Cortex of kidney (tissue), 1 donor: ENCODE measurements at places on chromosomes 7 and 10.

GRCh38 chr10:69965086-69965485 is 87.6 kb upstream of the MACROH2A2 start:
- no peak for DNase-seq

DNA sequence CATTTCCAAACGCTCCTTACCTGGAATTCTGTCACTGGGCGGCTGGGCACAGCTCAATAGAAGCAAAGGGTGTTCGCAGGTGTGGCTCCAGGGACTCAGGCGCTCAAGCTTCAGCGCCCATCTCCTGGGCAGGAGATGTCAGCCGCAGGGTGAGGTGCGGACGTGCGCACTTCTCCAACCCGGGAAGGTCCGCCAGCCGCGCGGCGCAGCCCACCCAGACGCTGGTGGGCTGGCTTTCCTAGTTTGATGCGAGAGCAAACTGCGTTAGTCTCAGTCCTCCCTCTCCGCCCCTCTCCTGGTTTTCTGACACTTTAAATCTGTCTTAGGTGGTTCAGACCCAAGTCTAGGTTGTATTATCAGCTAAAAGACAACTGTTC is 267 bp downstream of the CALCR start:
- DNase-seq = no peak

- DNase-seq = no peak
Measured at GRCh38 chr10:11595395-11595692, 16.1 kb downstream of the USP6NL start.

GRCh38 chr7:49580761-49581160 is 192.7 kb upstream of the VWC2 start:
- DNase-seq = no peak

DNA sequence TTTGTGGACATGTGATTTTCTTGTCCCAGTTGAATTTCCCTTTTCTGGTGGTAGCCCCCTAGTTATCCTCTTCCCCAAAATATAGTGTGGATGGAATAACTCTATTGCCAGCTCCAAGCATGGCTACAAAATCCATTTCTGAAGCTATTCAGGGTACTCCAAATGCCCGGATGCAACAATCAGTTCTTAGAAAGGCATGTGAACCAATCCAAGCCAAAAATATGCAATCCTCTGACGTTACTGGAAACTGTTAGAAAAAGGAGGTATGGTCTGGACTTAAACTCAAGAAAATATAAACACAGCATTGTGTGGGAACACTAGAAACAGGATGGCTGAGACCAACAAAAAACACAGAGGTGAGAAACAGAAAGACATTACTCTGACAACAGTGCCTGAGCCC is 347.0 kb downstream of the GPAM start:
- no peak for DNase-seq

- no peak for DNase-seq
Measured at GRCh38 chr10:6230315-6230714, 27.6 kb downstream of the PFKFB3 start.

- no peak for DNase-seq
Measured at GRCh38 chr7:40239755-40240303, 105.0 kb downstream of the SUGCT start.

DNA sequence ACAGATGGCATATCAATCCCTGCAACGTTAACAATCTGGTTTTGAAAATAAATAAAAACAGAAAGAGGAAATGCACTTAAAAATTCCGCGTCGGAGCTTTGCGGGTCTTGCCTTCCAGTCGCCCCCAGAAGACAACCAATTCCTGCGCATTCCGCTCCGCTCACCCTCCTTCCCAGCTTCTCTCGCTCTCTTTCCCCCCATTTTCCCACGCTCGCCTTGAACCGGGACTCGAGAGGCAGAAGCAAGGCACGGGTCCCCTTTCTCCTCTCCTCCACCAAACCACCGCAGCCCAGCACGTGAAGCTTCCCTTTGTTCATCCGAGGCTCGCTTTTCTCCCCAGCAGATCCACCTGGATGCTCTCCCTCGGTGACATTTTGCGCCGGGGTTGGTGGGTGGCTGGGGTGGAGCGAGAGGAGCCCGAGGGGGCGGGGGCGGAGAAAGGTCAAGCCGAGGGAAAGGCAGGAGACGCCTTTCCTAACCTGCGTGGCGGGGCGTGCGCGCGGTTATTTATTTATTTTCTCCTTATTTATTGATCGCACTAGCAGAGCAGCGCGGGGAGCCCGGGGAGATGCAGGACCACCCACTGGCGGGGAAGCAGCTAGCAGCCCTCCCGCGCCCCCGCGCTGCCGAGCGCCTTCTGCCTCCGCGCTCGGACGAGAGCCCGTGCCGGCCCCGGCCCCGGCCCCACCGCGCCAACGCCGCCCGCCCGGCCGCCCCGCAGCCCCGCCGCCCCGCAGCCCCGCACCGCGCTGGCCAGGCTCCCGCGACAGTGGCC is at the start of gene KCND2:
TSS of gene KCND2 (plus strand) at position 475 of the 775 bp plus-strand sequence.
- no peak for DNase-seq

- no peak for DNase-seq
Measured at GRCh38 chr10:71584461-71584860, 135.1 kb downstream of the C10orf105 start.

DNA sequence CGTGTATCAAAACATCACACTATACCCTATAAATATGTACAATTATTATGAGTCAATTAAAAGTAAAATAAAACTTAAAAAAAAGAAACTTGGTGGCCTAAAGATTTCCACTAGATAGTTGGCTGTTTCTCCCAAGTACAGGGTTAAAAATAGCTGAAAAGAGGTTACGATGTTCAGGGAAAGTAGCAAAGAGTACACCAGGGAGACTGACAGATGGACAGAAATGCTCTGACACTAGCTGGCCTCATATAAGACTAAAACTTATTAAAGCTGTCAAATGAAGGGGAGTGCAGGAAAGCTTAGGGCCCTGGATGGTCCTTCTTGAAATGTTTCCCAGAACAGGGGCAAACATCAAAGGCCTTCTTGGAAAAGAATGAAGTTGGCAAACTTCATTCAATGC is 51.3 kb downstream of the TCAF1 start:
- no peak for DNase-seq

- no peak for DNase-seq
Measured at GRCh38 chr10:19935176-19935575, 118.9 kb downstream of the PLXDC2 start.

GRCh38 chr10:119494236-119495020 is 48.1 kb downstream of the RGS10 start:
- DNase-seq = no peak

GRCh38 chr7:90771281-90771680 is 175.2 kb downstream of the CDK14 start:
- DNase-seq = no peak

GRCh38 chr7:5132539-5132938 is 57.5 kb upstream of the WIPI2 start:
- DNase-seq = no peak

DNA sequence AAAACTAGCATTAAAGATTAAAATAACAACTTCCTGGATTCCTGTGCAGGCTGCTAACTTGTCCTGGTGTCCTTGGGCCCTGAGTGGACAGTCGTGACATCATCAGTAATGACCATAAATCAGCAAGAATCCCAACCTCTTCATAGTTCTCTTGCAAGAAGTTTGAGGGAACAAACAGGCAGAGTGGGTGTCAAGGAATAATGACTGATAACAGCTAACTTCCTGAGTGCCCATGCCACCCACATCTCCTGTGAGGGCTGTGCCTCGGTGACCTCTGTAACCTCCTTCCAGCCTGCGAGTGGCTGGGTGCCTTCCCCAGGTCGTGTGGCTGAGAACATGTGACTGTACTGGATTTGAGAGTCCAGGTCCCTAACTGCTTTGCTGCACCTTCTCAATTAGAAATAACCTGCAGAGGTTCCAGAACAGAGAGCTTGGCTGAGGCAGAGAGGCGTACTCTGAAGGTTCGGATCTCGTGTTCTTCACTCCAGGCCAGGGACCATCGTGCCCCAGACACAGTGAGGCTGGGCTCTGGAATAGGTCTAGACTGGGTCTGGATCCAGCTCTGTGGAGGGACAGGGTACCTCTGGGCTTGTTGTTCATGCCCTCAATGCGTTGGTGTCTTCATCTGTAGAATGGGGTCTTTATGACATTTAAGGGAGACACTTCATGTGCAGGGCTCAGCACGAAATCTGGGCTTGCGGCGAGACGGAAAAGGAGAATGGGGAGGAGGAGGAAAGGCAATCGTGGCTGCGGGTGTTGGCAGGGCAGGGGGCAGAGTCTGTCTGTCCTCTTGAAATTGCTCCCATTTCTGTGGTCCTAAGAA is 313.1 kb upstream of the ZNF32 start:
- DNase-seq = no peak

DNA sequence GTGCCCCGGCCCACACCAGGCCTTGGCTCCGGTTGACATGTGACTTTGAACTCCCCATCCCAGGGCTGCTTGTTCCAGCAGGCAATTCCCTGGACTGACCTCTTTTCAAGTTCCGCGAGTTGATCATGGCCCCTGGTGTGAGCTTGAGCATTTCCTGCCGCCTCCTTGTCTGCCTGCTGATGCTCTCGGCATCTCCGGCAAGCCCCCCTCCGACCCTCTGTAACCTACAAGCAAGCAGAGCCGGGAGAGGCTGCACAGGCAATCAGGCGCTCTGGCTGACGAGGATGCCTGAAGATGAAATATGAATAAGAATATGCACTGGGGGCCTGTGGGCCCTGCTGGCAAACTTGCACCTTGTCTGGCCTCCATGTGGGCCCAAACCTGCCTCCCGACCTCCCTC is 304.9 kb upstream of the MKI67 start:
- no peak for DNase-seq

GRCh38 chr7:16727736-16728135 is 25.8 kb upstream of the TSPAN13 start:
- no peak for DNase-seq

DNA sequence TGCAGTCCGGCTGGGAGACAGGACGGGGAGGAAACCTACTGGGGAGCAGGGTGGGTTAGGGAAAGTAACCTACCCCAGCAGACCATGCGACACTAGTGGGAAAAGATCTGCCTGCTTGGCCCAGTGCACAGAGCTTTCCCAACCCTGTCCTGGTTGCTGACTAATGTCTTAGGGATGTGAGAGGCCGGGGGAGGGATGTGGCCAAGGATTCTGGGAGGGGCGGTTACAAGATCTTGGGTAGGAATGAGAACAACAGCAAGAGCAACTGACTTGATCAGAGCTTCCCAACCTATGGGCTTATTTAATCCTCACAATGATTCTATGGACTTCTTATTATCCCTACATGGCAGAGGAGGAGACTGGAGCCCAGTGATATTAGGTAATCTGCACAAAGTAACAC is 24.0 kb upstream of the EIF5AL1 start:
- DNase-seq = no peak

DNA sequence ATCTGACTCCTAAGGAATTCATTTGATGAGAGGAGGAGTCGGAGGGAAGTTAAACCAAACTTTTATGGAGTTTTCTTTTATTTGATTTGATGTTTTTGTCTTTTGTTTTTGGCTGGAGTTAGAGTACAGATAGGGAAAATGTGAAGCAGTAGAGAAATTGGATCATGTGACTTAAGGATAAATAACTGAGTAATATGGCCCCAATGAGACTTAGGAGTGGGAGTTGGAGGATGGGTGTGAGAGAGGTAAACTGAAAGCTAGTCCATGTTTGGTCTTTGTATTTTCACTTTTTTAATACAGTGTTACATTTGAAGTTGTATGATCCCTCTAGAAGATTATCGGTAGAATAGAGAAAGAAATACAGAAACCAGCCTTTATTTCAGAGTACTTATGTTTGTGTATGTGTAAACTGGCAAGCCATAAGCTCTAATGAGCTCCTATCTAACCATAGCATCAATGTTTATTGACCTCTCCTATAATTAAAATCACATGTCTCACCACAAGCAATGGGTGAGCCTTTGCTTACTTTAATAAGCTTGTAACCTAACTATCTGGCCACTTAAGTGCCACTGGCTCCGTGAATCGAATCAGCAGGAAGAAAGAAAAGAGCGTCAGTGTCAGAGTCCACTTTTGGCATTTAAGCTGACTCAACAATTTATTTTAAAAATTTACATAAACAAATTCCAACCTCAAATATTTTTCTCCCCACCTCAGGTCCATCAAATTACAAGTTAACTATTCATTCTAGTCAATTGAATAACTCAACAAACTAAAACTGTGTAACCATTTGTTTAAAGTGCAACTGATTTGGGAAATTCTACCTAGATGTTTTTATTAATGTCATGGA is 113.8 kb downstream of the EPDR1 start:
- no peak for DNase-seq

DNA sequence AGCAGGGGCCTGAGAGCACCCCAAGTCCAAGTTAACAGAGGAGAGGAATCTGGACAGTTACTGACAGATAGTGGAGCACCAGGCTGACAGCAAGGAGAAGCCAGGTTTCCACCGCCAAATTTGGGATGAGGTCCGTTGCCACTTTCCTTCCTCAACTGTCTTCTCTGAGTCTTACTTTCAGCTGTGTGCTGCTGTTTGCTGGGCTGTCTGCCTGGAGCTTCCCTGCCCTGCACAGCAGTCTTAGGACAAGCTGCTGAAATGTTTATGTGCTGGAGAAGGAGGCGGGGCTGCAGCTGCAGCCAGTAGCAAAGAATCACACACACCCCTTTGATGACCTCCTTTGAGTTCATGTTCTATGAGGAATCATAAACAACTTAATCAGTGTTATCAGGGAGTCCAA is 17.4 kb upstream of the CYP3A7 start:
- no peak for DNase-seq

GRCh38 chr10:62081341-62082270 is 180.1 kb downstream of the ARID5B start:
- DNase-seq = no peak

GRCh38 chr10:88783724-88784123 is 18.8 kb upstream of the LIPM start:
- no peak for DNase-seq

DNA sequence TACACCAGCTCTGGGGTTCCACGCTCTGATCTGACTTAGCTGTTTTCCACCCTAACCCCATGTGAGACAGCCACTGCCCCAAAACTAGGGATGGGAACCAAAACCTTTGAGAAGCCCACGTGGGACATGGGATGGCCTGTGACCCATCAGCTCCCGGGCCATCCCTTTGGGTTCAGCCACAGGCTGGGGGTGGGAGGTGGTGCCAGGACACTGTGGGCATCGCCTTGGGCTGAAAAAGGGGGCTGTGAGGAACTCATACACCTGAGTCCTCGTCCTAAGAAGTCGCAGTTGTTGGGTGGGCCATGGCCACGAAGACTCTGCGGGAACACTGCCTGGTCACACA is 379.1 kb downstream of the DNAJB6 start:
- DNase-seq = no peak

DNA sequence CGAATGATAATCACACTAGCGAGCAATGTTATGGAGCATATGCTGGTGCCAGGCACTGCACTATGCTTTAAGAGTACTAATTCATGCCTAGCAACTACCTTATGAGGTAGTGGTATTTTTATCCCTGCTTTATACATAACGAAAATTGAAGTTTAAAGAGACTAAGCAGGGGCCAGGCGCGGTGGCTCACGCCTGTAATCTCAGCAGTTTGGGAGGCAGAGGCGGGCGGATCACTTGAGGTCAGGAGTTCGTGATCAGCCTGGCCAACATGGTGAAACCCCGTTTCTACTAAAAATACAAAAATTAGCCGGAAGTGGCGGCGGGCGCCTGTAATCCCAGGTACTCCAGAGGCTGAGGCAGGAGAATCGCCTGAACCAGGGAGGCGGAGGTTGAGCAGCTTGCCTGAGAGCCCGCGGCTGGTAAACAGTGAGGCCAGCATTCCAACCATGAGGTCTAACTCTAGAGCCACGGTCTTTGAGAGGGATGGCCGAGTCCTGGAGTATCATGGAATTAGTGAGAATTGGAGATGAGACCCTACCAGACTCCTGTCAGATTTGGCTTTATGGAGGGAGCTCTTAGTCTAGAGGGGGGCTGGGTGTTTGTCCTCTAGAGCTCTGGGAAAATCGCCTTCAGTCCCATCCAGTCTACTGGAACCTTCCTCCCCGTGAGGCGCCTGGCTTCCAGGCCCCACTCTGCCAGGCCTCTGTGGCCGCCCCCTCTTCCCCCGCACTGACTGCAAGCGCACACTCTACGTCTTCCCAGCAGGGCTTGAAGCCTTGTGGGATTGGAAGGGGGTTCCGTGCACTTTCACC is 11.6 kb downstream of the TLX1 start:
- no peak for DNase-seq
